ENCODE measurements at places on chromosomes 11 and 22. TPM values are rescaled to one million over a fixed set of nuclear protein-coding genes. Genes with fewer than 3 reads are reported as not detected.

Gene PISD
- total RNA-seq = 30.0 TPM

Gene OOSP2
- not detected for total RNA-seq

Gene CRY2
- total RNA-seq = 46.8 TPM

Gene VPREB3
- total RNA-seq = not detected

Gene UPB1
- 0.46 TPM for total RNA-seq

Gene MUC2
- total RNA-seq = not detected

Gene KCNQ1OT1
- total RNA-seq = 4.8 TPM

Gene HBG1
- total RNA-seq = 3.5 TPM

Gene RIC8A
- total RNA-seq = 80.7 TPM

Gene CSF2RB
- 0.92 TPM for total RNA-seq

Gene TMPRSS4
- not detected for total RNA-seq

Gene APOL5
- total RNA-seq = not detected

Gene MMP8
- total RNA-seq = 0.23 TPM

Gene ARAP1
- total RNA-seq = 24.5 TPM

Gene ESAM
- total RNA-seq = 8.3 TPM

Gene C11orf52
- 0.69 TPM for total RNA-seq

Gene TECTA
- total RNA-seq = 2.5 TPM

Gene CHEK2
- total RNA-seq = 7.4 TPM

Gene P2RY2
- total RNA-seq = not detected

Gene PLAAT5
- total RNA-seq = 5.5 TPM
